GM04503 (cell line): ENCODE measurements at places on chromosomes 2 and 18.

GRCh38 chr18:77970814-77971213, 721.2 kb downstream of the GALR1 start:
- no peak for DNase-seq

GRCh38 chr2:61338447-61338846, 132.4 kb downstream of the USP34 start:
- no peak for DNase-seq

DNA sequence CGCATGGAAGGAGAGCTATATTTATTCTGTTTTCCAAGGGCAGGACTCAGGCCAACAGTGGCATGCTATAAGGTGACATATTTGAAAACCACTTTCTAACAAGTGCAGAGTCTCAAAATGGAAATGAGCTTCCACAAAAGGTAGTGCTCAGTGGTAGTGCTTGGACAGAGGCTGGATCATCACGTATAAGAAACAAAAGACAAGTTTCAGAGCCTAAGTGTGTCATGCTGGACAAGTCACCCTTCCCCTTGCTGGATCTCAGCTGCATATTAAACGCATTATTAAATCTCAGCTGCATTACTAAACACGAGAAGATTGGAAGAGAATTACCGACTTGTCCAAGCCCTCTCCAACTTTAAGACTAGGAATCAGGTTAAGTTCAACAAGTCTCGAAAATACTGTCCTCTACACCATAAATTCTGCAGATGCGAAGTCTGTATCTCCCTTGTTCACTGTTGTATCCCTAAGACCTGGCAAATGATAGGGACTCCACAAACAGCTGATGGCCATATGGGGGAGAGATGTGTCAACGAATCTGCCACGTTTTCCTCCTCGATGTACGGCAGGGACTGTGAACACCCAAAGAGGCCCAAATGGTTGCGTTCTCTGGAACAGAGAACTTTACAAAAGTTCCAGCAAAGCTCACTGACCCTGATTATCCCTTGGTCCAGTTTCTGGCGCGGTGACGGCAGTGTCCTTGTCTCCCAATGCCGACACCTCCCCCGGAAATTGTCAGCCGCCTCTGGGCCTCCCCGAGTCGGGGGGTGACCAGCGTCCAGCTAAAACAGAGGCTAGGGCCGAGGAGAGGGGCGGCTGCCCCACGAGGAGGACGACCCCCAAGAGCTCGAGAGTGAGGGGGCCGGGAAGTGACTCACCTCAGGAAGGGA, 611 bp downstream of the NOL10 start:
- DNase-seq = no peak

GRCh38 chr2:151161821-151162551, 99.7 kb downstream of the RBM43 start:
- no peak for DNase-seq
